NCI-H1092 (cell line): ENCODE measurements at places on chromosomes 2 and 18.
A peak's percentile ranks its signal among the peaks of the same experiment; 100 is the strongest.

DNA sequence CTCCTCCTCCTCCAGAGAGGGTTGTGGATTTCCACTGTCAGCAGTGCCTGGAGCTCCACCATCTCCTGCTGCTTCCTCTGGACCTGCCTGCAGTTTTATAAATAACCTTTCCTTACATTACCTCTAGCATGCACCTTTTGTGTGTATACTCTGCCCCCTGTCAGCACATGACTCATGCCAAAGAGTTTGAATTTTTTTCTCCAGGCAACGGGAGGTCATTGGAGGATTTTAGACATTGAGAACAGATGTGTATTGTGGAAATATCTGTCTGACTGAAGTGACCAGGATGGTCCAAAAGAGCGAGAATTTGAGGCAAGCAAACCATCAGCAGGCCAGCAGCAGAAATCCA lies 31.7 kb downstream of the IL37 start:
- DNase-seq, result no peak

DNA sequence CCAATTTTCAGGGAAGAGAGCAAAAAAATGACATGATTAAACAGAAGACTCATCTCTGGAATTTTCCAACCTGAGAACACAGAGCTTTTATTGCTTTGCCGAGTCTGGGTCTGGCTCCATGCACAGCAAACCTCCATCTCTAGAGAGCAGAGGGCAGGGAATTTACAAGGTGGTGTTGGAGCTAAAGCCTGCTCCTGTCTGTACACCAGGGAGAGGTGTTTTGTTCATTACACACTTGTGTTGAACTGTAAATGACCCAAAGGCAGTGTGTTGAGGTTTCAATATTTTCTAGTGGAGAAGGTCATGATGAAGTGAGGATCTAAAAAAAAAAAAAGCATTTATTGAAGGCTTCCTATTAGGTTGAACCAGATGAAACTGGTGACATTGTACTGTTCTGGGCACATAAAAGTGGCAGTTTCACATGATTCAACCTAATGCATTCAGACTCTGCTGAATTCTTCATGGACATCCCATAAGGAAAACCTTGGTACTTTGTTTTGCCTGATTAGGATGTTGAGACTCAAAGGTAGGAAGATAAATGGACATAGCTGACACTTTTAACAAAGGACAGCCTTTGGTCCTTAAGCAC lies 238.3 kb downstream of the CLIP4 start:
- no peak for DNase-seq

GRCh38 chr2:234655706-234656105 lies 158.8 kb upstream of the ARL4C start:
- DNase-seq, result no peak

DNA sequence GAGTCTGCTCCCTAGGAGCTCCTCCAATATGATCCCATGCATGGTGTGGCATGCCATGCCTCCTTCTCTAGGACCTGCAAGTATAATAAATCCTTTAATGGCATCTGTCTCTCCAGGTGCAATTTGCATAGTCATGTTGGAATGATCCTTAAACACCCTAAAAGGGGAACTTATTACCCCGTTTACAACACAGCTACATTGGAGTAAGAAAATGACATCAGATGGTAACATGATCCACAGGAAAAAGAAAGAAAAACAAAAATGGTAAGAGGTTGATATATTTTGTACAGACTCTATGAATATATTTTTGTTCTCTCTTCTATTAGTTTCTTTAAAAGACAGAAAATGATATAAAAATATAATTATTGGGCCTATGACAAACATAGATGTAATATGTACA lies 79.0 kb downstream of the CRACDL start:
- DNase-seq, result no peak

DNA sequence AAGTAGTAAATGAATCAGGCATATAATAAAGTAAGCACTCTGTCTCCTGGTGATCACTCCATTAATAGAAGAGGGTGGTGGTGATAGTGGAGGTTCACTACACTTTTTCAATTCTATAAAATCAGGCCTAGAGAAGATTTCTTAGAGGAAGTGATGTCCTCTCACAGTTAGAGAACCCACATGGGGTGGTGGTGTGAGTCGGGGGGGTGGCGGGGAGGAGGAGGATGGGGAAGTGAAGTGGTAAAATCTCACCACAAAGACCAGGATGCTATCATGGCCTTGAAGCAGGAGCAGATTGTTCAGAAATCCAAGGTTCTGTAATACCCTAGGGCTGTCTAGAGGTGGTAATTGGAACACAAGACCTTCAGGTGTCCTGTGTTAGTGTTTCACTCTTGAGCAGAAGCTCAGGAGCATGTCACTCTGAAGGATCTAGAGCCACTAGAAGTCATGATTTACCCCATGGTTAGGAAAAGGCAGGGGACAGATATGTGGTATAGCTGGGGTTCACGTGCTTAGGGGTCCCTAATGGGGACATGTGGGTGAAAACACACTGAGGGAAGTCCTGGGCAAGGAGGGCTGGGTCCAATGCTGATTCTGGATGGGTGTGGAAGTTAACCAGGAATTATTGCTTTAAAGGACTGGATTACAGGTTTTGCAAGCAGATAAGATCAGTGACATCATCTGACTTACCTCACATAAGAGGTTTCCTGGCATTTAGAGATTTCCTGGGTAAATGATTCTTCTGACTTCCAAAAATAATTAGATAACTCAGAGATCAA lies 31.0 kb downstream of the RNF125 start:
- no peak for DNase-seq

DNA sequence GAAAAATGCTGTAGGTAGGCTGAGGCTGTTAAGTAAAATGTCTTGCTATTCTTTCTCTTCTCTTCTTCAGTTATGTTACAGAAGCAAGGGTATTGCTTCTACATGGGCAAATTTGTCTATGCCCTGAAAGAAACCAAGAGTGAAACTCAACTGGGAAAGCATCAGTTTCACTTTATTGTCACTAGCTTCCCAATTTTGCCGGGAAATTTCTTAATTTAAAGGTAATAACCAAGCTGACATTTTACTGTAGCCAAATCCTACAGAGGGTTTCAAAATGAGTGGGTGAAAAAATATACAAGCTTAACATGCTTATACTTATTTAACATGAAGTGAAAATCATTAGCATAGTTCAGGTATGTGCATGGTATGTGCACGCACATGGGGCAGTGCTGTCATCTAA lies 3.2 kb downstream of the TANK start:
- DNase-seq, result no peak

DNA sequence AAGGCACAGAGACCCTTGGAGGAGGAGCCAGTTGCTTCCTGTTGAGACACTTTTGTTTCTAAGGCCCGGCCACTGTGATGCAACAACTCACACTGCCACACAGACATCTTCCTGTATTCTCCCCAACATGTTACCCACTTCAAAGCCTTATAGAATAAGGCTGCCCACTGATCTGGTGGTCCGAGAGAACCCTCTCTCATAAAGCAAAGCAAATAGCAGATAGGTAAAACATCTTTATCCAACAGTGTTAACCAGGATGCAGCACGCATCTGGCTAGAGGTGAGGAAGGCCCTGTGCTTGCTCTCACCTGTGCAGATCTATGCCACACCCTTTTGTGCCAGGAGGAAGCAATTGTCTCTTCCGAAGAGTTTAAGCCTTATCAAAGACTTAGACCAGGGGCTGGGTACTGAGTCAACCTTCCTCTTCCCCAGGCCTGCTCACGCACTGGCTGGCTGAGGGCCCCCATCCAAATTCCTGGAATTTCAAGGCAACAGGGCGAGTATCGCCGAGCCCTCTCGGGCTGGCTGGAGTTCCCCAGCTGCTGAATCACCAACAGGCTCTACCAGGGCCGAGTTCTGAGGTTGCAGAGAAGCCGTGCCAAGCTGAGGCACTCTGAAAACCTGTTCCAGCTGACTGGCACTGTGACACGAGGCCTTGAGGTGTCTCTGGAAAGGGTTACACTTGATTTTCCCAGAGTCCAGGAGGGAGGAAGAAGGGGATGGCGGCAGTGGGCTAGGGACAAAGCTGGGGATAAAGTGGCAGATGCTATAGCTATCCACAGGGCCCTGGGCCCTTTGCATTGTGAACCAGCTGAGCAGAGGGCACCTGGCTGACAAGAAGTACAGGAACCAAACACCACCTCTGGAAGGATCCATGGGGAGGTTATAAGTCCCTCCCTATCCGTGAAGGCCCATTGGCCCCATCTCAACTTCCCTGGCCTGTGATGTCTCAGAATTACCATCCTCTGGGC lies 29.3 kb downstream of the TGFA start:
- DNase-seq, result no peak

DNA sequence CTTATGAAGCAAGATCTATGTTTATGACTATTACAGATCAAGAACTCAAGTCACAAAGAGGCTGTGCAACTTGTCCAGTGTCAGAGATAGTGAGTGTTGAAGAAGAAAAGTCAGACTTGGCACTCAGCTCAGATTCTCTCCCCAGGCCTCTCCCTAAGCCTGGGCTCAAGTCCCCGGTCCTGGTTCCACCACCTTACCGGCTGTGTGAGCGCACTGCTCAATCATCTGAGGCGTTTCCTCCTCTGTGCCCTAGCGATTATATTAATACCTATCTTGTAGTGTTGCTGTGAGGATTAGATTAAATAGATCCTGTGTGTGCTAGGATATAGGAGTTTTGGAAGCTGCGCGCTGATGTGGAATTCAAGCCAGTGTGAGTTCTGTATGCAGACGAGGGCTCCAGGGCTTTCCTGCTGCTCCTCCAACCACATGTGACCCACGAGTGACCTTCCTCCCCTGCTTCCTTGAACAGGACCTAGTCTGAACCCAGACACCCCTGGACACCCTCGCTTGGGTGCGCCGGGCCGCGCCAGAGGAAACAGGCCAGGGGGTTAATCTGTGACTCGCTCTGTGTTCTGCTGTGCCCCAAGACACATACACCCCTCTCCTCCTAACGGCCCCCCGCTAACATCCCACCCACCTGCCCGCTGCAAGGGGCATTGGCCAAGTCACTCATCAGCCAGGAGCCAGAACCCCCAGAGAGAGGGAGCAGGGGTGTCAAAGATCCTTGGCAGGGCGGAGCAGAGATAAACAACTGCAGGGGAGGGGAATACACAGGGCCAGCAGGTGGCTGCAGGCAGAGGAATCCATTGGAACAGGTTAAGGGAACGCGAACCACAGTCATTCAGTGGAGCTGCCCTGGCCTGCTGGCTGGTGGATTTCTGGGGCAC lies 38.3 kb downstream of the TNS1 start:
- DNase-seq, result no peak

DNA sequence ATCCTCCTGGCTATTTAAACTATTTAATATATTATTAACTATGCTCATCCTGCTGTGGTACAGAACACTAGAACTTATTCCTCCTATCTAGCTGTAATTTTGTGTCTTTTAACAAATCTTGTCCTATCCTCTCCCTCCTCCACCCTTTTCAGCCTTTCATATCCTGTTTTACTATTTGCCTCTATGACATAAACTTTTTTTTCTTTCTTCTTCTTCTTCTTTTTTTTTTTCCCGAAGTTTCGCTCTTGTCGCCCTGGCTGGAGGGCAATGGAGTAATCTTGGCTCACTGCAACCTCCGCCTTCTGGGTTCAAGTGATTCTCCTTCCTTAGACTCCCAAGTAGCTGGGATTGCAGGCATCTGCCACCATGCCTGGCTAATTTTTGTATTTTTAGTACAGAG lies 201.5 kb downstream of the LPIN1 start:
- DNase-seq, result no peak

DNA sequence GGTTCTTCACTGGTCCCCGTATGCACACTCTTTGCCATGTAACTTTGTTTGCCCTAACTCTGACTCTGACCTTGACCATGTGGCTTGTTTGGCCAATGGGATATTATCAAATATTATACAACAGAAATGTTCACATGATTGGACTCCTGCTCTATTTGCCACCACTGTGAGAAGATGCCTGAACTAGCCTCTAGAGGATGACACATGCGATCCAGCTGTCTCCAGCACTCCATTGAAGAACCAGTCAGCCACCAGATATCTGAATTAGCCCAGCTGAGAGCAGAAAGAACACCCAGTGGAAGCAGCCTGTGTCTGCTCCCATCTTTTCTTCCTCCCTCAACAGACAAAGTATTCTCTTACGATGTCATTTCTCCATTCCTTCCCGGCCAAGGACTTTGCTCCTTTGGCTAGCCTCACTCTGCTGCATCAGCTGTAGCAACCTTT lies 412.1 kb downstream of the IRS1 start:
- no peak for DNase-seq

DNA sequence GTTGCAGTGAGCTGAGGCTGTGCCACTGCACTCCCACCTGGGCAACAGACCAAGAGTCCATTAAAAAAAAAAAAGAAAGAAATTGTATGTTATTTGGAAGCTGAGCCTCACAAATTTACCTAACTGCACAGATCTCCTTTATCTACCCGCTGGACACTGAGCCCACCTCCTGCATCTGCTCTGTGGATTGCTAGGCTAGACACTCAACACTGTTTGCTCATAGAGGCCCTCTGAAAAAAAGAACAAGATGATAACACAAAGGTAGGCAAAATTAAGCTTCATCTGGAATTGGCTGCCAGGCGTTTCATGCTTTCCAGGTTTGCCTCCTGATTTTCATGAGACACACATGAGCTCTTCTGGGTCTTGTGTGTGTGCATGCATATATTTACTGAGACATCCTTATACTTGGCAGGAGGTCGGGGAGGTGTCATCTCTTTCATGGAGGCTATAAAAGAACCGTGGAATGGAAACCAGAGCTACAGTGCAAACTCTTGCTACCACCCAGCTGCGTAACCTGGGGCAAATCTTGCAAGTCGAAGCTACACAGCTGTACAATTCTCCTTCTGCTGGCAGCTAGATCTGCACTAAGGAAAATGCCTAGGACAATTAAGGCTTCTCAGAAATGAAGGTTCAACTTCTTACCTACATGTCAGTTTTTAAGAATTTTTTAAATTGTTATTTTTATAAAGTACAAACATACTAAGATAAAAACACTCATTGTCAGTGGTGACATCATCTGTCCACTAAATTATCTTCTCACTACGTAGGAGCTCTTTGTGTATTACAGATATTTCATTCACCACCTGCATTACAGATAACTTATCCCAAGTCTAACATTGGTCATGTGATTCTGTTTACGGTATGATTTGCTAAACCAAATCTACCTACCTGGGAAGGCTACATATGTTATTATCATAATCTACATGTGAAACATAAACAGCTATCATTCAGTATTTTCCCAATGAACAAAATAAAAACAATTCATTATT lies 63.1 kb downstream of the CABYR start:
- DNase-seq, result peak; percentile 38

GRCh38 chr18:50053111-50053510 lies 141.8 kb downstream of the MYO5B start:
- DNase-seq, result no peak

DNA sequence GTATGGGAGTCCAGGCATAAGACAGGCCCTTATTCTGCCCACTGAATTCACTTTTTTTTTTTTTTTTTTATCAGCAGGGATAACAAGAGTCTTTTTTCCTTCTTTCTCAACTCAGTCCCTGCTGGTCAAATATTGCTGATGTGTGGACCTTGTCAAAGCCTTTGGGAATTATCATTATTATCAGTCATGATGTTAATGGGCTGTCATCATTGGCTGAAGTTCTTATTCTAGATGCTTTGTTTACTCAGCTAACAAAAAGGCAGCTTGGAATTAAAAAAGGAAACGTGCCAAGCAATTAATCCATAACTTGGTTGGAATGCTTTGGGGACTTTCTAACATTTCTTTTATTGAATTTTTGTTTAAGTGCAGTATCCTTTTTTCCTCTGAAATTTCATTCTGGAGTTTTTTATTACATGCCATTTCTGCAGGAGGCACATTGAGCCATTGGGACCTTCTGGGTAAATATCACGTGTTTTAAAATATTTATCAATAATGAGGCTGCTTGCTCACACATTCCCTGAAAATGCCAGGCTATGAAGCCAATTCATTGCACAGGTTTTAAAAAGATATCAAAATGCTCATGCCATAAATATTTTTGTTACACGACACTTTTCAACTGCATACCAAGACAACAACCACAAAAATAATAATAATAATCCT lies 246.3 kb downstream of the TXNL1 start:
- DNase-seq, result no peak

GRCh38 chr18:47120428-47120827 lies 29.9 kb downstream of the HDHD2 start:
- no peak for DNase-seq
